ENCODE measurements at places on chromosomes 3 and 15. TPM values are rescaled to one million over a fixed set of nuclear protein-coding genes. Genes with fewer than 3 reads are reported as not detected.

GRCh38 chr15:28914046-28914445, 28.3 kb downstream of the APBA2 start:
- no peak for DNase-seq

AADACL2 gene
- not detected for total RNA-seq

- DNase-seq = no peak
These were observed 107.4 kb upstream of the SLC4A7 start for GRCh38 chr3:27591312-27592210.

- DNase-seq = no peak
These were observed 345.7 kb downstream of the CNTN3 start for GRCh38 chr3:74268753-74269152.

DNA sequence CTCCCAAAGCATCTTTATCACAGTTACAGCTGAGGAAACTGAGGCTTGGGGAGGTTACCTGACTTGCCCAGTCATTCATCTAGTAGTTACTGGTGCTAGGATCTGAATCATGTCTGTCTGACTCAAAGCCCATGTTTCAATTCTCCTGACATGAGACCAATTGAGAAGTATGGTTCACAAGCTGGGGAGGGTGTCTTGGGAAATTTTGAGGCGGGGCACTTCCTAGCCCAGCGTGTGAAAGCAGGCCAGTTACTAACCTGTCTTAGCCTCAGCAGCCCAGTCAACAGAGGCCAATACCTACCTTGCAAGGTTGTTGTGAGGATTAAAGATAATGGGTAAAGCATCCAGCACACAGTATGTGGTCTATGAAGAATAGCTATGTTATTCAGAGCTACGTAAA, 37.0 kb downstream of the CLDN18 start:
- no peak for DNase-seq

- DNase-seq = no peak
These were observed 537.3 kb upstream of the NR2F2 start for GRCh38 chr15:95793231-95793630.

- no peak for DNase-seq
These were observed 4.4 kb downstream of the NAALADL2 start for GRCh38 chr3:174863488-174863887.

DUOXA1 gene
- total RNA-seq = not detected

GRCh38 chr15:63971427-63971805, 74.9 kb downstream of the DAPK2 start:
- DNase-seq = no peak

GRCh38 chr15:74432968-74433591, 678 bp downstream of the SEMA7A start:
- DNase-seq = no peak

- DNase-seq = no peak
These were observed 43.4 kb upstream of the SEC22A start for GRCh38 chr3:123158330-123158729.

- no peak for DNase-seq
These were observed at the start of gene PLA2G4D for GRCh38 chr15:42094512-42094963. Gene PLA2G4D (minus strand): TSS chr15:42094562. CDS start chr15:42094459, 103 bp downstream.

SHQ1 gene
- 32.0 TPM for total RNA-seq

KLHL6 gene
- total RNA-seq = not detected

GRCh38 chr3:30368978-30369377, 237.4 kb upstream of the TGFBR2 start:
- no peak for DNase-seq

PLSCR5 gene
- total RNA-seq = not detected

All from G401 (cell line).